T-cell (primary cell): ENCODE measurements at places on chromosomes 5 and 9.
A peak's percentile ranks its signal among the peaks of the same experiment; 100 is the strongest.

- DNase-seq: peak; percentile 47
Observed at GRCh38 chr9:75083188-75083970, 4.6 kb downstream of the NMRK1 start.

GRCh38 chr5:172630482-172630881 is 10.6 kb upstream of the NEURL1B start:
- DNase-seq: no peak

DNA sequence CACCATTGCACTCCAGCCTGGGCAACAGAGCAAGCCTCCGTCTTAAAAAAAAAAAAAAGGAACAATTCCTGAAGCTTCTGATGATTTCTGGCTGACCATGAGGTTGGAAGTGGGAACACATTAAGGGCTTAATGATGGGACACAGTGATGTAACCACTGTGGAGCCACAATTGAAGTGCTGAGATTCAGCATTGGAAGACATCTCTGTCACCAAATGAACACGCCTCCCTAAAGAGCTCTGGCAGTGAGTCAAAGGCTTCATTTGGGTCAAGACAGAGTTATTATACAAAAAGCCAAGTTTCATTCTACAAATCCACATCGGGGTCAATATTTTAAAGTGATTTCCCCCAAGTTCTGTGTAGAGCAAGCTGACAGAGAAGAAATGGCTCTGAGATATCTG is 4.5 kb upstream of the S1PR3 start:
- no peak for DNase-seq

DNA sequence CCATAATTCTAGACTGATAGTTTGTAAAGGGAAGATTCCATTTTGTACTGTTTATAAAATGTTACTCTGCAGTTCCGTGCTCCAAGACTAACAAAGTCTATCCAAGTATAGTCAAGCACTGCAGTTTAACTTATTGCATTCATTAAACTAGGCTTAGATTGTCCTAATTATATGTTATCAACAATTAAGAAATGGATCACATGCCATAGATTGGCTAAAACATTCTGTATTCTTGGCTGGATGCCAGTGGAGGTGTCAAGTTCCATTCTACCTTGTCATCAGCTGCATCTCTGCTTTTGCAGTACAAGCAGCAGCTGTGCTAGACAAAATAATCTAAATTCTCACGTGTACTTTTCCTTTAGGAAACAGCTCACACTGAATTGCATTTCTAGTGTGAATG is 69.4 kb upstream of the MEF2C start:
- DNase-seq: no peak

GRCh38 chr5:155512329-155512728 is 498.8 kb downstream of the KIF4B start:
- DNase-seq: no peak
